Right ventricle myocardium inferior (tissue), 1 donor: ENCODE measurements at places on chromosomes 6 and 20. TPM values are rescaled to one million over a fixed set of nuclear protein-coding genes. Genes with fewer than 3 reads are reported as not detected.

DNA sequence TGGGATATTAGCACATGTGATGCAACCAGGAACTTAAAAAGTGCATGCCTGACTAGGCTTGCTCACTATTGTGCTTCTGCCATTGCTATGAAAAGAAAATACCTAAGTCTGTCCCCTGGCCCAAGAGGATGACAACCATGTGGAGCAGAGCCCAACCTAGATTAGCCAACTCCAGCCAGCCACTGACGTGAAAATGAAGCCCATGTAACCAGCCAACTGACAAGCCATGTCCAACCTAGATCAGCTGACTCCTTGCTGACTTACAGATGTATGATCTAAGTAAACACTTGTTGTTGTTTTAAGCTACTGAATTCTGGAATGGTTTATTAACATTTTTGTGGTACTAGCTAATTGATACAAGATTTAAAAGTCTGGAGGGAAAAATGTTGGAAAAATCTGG is 47.5 kb downstream of the PIGU start:
- DNase-seq = no peak

DNA sequence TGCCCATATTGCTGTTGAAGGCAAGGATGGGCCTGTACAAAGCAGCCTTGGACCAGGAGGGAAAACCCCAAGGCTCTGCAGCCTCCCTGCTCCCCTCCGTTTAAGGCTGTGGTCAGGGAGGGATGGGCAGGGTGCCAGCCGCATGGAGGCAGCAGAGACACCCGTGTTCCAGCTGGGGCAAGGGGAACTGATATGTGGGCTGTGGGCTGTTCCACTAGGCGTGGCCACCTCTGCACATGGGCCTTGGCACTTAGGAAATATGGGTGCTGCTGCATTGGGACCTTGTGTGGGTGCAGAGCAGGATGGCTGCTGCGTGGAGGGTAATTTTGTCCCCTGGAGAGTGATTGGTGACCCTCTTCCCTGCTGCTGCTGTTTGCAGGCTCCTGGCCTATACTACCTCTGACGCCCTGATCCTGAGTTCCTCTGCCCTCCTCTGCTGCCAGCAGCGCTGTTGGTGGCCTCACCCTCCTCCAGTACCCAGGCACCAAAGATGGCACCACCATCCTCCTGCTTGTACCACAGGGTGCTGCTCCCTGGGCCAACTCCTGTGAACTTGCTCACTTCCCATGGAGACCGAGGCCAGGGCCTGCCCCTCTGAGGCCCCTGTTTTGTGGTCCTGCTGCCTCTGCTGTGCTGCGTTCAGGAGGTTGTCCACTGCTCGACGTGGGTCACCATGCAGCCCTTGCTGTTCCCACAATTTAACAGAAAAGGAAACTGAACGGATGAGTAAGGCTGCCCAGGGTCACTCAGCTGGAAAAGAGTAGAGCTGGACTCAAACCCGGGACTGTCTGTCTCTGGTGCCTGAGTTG is 35.3 kb downstream of the PANK2 start:
- DNase-seq = peak; percentile 82

DNA sequence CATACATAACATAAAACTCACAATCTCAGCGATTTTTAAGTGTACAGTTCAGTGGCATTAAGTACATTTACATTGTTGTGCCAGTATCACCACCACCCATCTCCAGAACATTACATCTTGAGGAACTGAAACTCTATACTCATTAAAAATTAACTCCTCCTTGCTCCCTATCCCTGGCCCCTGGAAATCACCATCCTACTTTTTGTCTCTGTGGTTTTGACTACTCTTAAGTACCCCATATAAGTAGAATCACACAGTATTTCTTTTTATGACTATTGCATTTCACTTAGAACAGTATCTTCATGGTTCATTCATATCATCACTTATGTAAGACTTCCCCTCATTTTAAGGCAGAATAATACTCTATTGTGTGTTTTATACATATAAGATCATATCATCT is 1108.1 kb downstream of the GRIK2 start:
- DNase-seq = no peak

- no peak for DNase-seq
Observed at GRCh38 chr6:109736273-109737025, 45.4 kb downstream of the FIG4 start.

- DNase-seq = no peak
Observed at GRCh38 chr6:101936516-101936915, 543.0 kb downstream of the GRIK2 start.

GRCh38 chr6:112691289-112691688 is 344.2 kb downstream of the RFPL4B start:
- DNase-seq = no peak

The MUC21 gene
- total RNA-seq = not detected

The PPDPF gene
- 261 TPM for total RNA-seq
